ENCODE measurements at places on chromosomes 12 and 14.

DNA sequence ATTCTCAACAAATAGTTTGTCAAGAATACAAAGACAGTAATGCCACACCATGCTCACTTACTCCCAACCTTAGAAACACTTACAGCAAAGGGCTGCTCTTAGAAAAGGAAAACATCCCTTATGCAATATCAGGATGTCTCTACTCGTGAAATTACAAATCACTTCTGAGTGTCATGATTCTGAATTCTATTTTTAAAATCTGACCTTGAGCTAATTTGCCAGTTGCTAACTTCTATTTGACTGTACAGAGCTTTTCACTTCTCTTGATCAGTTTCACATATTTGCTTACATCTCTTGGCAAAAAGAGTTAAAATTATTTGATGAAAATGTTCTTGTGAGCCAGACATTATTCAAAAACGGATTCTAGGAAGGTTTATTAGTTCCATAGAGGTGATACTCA is 136.7 kb upstream of the SLC35F4 start:
- H3K4me3 ChIP-seq, result no peak overlapping the region
- no peaks in the 10 kb centered on the region for H3K4me1 ChIP-seq
- no peak overlapping the region for H3K27ac ChIP-seq
- H3K27me3 ChIP-seq, result no peaks in the 10 kb centered on the region
- H3K36me3 ChIP-seq, result no peaks in the 10 kb centered on the region

DNA sequence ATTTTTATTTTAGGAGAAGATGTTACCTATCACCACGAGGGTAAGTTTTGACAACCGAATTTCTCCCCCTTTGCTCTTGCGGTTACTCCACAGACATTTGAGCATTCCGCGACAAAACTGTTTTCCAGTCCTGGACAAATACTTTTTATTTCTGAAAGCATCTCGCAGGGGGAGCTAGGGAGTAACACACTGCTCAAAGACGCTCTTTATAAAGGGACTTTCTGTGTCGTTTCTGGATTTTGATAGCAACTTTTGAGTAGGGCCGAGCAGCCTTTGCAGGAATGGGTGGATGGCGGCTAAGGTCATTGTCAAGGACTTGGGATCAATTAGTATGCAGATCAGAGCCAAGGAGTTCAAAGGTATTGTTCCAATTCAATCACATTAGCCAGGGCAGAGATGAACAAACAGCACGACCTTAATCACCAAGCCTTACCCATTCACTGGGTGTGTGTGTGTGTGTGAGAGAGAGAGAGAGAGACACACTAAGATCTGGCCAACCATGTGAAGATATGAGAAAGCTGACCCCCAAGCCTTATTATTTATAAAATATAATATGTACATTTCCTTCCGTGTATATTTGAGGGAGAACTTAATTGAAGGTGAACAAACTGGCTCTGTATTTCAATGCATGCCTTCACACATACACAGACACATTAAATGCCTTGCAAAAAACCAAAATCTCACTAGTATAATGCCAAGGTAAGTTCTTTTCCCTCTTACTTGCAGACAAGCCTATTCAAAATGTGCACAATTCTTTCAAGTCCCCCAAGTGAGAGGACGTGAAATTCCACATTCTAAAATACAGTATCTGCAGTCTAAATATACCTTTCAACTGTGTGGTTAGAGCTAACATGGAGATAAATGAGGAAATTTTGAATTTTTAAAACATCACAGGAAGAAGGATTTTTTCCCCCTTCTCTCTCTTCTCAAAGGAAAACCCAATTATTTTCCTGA is 613.8 kb downstream of the VRK1 start:
- no peak for DNase-seq
- no peaks in the 10 kb centered on the region for H3K4me1 ChIP-seq
- H3K27me3 ChIP-seq, result peaks cover 21% of the 10 kb centered on the region
- no peaks in the 10 kb centered on the region for H3K36me3 ChIP-seq
- H3K4me3 ChIP-seq, result no peak overlapping the region
- H3K27ac ChIP-seq, result no peak overlapping the region

DNA sequence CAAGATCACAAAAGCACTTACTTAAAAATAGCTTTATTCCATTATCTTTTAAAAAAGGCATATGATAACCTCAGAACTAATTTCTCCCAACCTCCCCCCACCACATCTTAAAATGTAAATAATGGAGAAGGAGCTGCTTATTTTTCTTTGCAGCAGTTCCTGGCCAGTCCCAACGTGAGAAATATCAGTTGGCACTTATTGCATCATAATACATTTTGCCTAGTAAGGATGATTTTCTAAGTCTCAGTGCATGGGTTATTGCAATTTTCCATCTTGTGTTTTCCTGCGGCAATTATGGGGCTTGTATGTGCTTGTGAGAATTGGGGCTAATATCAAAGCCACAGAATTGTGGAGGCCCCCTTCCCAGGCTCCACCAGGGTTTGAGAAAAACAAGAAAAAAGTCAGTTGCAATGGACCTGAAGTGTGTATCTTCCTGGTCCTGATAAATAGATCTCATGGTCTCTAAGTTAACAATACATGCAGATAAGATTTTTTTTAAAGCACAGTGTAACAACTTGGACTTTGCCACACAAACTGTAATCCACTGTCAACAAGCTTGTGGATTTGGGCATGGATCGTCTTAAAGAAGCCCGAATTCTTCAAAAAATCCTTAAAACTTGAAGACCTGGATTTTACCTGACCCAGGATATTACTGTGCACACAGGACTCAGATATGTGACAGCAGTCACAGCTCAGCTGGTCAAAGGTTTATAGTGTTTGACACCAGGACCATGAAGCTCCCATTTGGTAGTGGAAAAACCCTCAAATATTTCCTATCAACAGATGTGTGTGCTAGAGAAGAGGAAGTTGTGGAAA is 2.8 kb upstream of the WSB2 start:
- H3K27ac ChIP-seq, result peak overlapping the region; percentile 94
- H3K36me3 ChIP-seq, result no peaks in the 10 kb centered on the region
- DNase-seq, result peak; percentile 37
- H3K4me3 ChIP-seq, result no peak overlapping the region
- H3K4me1 ChIP-seq, result peaks cover 9% of the 10 kb centered on the region

GRCh38 chr12:49870501-49871262 is 27.8 kb upstream of the BCDIN3D start:
- H3K27me3 ChIP-seq, result no peaks in the 10 kb centered on the region
- DNase-seq, result no peak
- H3K4me1 ChIP-seq, result peaks cover 7% of the 10 kb centered on the region
- no peak overlapping the region for H3K4me3 ChIP-seq
- H3K36me3 ChIP-seq, result no peaks in the 10 kb centered on the region

GRCh38 chr12:24246376-24246775 is 296.9 kb upstream of the SOX5 start:
- no peaks in the 10 kb centered on the region for H3K27me3 ChIP-seq
- H3K36me3 ChIP-seq, result no peaks in the 10 kb centered on the region
- no peak overlapping the region for H3K27ac ChIP-seq
- no peaks in the 10 kb centered on the region for H3K4me1 ChIP-seq
- no peak for DNase-seq
- H3K4me3 ChIP-seq, result no peak overlapping the region

GRCh38 chr12:69102856-69103255 is 136.5 kb upstream of the CPSF6 start:
- H3K27ac ChIP-seq, result no peak overlapping the region
- no peak for DNase-seq
- no peaks in the 10 kb centered on the region for H3K4me1 ChIP-seq
- no peak overlapping the region for H3K4me3 ChIP-seq
- H3K27me3 ChIP-seq, result no peaks in the 10 kb centered on the region

DNA sequence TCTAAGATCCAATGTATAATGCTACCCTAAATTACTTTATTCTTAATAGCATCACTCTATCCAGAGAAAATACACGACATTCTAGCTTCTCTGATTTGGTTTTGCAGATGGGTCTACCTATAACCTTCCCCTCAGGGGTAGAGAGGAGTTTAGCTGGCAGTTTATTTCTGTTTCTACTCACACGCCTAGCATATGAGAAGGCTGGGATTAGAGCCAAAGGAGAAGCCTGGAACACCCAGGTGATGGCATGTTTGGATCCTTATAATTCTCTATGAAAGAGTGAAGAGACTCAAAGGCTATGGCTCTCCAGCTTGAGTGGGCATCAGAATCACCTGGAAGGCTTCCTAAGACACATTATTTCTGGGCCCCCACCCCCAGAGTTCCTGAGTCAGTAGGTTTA is 131.3 kb downstream of the IGF1 start:
- no peaks in the 10 kb centered on the region for H3K36me3 ChIP-seq
- no peaks in the 10 kb centered on the region for H3K4me1 ChIP-seq
- H3K27ac ChIP-seq, result no peak overlapping the region

DNA sequence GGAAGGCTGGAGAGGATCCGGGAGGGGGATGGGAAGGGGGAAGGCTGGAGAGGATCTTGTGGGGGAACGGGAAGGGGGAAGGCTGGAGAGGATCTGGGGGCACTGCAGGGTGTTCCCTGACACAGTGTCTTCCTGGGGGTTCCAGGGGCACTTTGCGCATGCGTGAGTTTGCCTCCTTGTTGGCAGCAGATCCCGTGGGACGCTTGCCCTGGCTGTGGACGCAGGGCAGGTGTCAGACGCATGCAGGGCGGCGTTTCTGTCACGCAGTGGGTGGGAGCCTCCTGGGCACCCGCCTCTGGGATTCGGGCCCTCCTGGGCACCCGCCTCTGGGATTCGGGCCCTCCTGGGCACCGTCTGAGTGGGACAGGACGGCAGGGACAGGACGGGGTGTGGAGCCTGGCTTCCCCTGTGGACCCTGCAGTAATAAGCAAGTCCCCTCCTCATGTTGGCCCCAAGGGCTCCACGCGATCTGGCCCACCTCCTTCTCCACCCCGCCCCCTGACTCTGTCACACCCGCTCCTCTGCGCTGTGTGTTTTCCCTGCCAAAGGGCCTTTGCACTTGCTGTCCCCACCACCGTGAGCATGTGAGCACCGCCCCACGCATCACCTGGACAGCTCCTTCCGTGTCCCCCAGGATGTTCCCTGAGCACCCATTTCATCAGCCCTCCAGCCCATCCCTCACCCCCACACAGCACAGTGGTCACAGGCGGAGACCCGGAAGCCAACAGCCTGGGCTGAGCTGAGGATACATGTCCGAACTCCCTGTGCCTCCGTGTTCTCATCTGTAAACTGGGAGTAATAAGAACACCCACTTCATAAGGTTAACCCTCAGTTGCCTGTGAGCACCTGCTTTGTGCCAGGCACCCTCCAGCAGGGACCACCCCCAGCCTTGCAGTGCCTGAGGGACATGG is 4.4 kb downstream of the MMP17 start:
- no peaks in the 10 kb centered on the region for H3K36me3 ChIP-seq
- no peak overlapping the region for H3K27ac ChIP-seq
- no peaks in the 10 kb centered on the region for H3K4me1 ChIP-seq
- H3K4me3 ChIP-seq, result no peak overlapping the region
- no peak for DNase-seq
- H3K27me3 ChIP-seq, result peaks cover 35% of the 10 kb centered on the region

DNA sequence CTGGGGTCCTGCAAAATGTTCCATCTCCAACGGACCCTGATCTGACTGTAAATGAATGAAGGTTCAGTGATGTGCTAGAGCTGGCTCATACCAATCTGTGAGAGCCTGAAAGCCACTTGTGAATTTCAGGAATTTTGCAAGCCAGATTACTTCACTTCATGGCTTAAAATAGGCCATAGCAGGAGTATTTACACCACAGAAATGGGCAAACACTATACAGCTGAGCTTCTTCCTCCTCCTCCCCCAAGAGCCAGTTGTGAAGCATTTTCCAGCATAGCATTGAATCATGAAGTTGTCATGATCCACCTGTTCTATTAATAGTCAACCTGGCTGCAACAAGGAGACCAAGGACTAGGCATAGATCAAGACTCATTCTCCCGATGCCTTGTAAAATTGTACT is 141.3 kb upstream of the RASSF8 start:
- H3K36me3 ChIP-seq, result no peaks in the 10 kb centered on the region
- no peaks in the 10 kb centered on the region for H3K4me1 ChIP-seq
- no peak overlapping the region for H3K4me3 ChIP-seq
- no peak for DNase-seq
- no peaks in the 10 kb centered on the region for H3K27me3 ChIP-seq

DNA sequence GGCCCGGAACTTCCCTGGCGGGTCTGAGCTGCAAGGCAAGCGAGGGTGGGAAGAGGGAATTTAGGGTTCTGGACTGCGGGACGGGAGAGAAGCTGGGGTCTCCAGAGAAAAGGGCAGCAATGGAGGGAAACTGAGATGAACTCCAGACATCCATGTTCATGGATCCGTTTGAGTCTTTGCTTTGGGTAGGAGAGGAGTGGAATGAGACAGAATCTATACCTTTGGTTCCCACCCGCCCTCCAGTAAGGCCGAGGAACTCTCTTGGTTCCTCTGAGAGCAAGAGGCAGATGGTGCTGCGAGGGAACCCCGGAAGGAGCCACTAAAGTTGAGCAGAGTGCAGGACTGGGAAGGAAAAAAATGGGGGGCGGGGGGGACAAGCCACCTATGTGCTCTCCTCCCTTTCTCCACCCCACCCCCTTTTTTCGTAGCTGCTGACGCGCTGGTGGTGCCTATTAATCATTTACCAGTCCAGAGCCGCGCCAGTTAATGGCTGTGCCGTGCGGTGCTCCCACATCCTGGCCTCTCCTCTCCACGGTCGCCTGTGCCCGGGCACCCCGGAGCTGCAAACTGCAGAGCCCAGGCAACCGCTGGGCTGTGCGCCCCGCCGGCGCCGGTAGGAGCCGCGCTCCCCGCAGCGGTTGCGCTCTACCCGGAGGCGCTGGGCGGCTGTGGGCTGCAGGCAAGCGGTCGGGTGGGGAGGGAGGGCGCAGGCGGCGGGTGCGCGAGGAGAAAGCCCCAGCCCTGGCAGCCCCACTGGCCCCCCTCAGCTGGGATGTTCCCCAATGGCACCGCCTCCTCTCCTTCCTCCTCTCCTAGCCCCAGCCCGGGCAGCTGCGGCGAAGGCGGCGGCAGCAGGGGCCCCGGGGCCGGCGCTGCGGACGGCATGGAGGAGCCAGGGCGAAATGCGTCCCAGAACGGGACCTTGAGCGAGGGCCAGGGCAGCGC is 1.2 kb downstream of the SSTR1 start:
- DNase-seq, result peak; percentile 83
- no peaks in the 10 kb centered on the region for H3K27me3 ChIP-seq
- no peaks in the 10 kb centered on the region for H3K4me1 ChIP-seq
- peak overlapping the region; percentile 52 for H3K4me3 ChIP-seq
- peak overlapping the region; percentile 65 for H3K27ac ChIP-seq
- H3K36me3 ChIP-seq, result no peaks in the 10 kb centered on the region

All from colonic mucosa (tissue), 4 donors.